ENCODE measurements at places on chromosomes 12 and 14.

DNA sequence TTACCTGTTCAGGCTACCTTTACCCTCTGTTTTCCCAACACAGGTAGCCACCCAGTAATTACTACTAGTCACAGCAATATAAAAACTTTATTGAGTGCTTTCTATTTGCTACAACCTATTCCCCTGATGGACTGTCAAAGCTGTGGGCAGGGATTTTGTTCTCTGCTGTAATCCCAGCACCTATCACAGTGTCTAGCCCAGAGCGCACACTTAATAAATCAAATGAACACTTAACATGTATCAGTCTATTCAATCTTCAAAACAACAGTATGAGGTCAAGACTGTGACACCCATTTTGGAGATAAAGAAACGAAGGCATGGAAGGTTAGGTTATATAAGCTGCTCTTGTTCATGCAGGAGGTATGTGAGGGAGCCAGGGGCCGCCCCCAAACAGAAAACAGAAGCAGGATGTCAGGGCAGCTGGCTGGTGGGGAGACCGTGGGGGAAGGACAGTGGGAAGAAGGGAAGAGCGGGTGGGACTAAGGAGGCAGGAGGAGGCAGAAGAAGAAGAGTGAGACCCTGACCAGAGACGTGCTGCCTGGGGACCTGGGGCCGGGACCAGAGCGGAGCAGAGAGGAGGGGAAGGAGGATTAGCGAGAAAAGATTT, 1.7 kb downstream of the TNFRSF1A start:
- DNase-seq: no peak

- DNase-seq: no peak
Observed at GRCh38 chr14:68561531-68562007, 231.3 kb downstream of the ZFP36L1 start.

GRCh38 chr12:123757561-123757960, 4.5 kb upstream of the DNAH10 start:
- no peak for DNase-seq

GRCh38 chr12:15044471-15044870, 71.6 kb downstream of the PDE6H start:
- DNase-seq: no peak

DNA sequence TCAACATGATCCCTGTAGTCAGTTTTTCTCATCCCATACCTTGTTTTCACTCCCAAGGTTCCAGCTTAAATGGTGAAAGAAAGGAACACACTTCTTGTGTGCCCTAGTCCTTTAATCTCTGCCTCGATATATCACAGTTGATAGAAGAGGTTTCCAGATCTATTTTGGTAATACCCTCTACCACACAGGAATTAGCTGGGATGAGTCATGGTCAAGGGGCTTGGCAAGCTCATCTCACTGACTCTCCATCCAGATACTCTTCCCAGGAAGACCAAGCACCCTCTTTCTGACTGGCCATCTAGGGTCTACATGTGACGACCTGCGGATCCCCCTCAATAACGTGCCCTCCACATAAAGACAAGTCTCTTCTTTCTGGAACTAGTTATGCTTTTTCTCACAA, 277.9 kb downstream of the ITPR2 start:
- DNase-seq: no peak

GRCh38 chr12:823028-823698, 70.8 kb downstream of the WNK1 start:
- no peak for DNase-seq

DNA sequence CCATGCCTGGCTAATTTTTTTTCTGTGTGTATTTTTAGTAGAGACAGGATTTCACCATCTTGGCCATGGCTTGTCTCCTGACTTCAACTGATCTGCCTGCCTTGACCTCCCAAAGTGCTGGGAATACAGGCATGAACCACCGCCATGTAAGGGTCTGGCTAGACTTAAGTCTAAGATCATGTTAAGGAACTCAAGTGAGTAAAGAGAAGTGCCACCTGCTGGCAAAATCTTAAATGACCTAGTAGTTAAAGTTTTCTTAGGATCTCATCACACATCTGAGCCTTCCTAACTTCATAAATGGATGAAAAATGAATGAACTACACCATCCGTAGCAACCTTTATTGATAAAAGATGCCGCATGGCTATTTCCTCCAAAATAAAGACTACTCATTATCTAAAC, 1.7 kb upstream of the C12orf56 start:
- DNase-seq: no peak

DNA sequence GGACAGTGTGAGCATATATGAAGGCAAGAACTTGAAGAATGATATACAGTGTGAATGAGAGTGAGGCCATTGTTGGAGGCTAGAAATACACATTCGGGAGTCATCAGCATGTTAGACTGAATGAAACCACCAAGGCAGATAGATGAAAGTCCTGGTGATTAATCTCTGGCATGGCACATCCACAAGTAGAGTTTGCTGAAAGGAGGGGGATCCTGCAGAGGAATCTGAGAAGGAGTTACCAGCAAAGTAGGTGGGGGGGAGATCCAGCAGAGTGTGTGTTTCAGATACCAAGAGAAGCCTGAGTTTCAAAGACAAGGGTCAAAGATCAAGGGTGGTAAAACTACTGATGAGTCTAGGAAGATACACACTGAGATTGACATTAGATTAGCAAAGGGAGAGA, 426.7 kb upstream of the DCN start:
- no peak for DNase-seq

GRCh38 chr12:24948420-24948756, 513 bp downstream of the BCAT1 start:
- DNase-seq: peak; percentile 23

GRCh38 chr12:57244312-57244696, 6.7 kb downstream of the STAC3 start:
- no peak for DNase-seq

DNA sequence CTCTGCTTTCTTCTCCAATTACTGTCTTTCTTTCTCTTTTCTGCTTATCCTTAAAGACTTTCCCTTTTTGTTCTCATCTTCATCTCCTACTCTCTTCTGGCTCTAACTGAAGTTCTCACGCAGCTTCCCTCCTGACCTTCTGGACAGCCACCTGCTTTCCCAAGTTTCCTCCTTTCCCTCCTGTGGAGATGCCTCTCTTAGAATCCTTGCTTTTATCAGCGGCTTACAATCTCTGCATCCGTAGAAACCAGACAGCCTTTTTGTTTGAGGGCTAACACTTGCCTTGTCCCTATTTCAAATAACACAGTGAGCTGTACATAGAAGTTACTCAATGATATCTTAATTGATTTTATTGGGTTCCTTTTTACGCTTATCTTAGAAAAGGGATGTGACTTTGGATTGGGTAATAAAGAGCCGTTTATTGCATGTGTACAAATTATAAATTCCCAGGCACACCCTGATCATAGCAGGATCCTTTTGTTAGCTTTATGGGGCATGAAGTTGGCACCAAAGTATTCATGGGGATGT, 2.1 kb upstream of the LGALS3 start:
- no peak for DNase-seq

- DNase-seq: no peak
Observed at GRCh38 chr12:18799561-18799960, 61.6 kb downstream of the CAPZA3 start.

DNA sequence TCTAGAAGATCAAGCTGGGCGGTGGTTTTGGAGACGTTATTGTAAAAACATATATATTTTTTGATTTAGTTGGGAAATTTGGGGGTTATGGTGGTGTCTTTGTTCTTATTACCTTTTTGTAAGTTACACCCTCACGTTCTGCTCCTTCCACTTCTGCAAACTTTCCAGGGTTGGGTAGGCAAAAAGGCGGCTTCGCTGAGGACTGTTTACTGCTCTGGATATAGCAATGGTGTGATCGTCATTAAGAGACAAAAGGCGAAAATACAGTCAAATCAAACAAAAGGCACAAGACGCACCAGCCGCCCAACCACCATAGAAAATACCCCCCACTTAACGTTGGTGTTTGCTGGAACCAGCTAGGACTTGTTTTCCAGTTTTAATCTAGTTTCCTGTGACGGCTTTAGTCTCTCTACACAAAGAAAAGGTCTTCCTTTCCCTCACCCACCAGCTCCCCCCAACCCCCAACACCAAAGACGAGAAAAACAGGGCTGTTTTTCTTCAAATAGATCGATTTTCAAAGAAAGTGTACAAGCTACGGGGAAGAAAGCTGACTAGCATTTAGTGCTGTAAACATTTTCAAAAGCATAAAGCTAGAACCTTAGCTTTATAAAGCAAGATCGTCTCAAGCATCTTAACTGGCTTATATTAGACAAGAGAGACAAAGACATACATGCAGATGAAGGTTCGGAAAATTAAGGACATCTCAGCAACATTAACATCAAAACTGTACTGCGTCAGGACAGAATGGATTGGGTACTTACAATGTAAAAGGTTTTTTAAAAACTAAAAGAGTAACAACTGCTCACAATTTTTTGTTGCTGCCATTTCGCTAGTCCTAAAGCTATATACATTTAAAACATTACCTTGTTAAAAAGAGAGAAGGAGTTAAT, 2.0 kb upstream of the SETD1B start:
- DNase-seq: peak; percentile 33

- DNase-seq: no peak
Observed at GRCh38 chr12:41899577-41899976, 245.1 kb downstream of the GXYLT1 start.

DNA sequence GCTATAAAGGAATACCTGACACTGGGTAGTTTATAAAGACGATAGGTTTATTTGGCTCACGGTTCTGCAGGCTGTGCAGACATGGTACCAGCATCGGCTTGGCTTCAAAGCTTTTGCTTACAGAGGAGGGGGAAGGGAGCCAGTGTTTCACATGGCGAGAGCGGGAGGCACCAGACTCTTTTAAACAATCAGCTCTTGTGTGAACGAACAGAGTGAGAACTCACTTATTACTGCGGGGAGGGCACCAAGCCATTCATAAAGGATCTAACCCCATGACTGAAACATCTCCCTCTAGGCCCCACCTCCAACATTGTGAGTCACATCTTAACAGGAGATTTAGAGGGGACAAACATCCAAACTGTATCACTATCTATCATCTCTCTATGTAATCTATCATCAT, 227.4 kb downstream of the TMEM132D start:
- no peak for DNase-seq

DNA sequence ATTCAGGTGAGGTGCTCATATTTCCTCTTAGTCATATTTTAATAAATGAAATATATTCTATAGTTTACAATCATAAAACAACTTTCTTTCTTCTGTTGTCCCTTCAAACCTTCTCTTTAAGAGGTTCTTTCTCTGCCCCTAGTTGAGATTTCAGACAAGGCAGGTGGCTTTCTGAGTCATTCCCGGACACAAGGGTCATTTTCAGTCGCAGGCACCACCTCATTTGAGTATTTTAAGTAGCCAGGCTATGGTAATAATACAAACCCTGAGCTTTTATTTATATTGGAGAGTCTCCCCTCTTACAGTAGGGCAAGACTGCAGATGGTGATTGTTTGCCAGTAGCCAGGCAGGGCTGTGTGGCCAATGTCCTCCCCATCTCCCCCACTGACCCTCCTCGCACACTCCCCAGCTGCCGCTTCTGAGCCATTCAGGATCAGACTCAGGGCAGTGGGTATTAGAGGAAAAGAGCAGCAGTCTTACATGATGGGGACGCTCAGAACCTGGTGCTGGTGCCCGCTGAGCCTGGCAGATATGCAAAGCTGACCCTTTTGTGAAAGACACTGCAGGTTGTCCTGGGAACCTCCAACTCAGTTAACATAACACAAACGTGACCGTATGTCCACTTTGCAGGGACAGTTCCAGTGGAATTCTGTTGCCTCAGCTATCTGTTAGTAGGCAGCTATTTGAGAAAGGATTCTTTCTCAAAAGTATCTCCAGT, 101.1 kb upstream of the BCL2L14 start:
- no peak for DNase-seq

DNA sequence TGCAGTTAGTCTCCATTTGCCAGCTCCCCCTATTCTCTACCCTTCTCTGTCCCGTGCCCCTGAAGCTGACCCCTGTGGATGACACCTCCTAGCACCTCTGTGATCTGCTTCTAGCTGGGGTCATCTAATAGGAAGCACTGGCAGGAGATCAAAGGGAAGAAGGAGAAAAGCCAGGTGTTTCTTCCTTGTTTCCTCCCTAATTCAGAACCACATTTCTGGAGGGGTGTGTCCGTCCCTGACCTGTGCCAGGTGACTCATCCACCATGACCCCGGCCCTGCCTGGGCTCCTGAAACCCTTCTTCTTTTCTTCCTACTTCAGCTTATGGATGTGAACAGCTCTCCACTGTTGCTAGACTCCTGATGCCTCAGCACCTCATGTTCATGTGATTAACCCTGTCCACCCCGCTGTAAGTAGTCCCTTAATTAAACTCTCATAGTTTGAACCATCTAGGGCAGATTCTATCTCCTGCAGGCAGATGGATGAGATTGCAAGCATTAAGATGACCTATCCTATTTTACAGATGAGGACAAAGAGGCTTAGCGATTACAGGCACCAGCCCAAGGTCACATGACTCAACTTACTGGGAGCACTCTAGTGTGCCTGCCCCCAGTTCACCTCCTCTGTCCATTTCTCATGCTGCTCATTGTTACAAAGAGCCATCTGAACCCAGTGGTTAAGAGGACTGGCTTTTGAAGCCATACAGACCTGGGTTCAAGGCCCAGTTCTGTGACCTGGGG, 770.5 kb downstream of the MED13L start:
- DNase-seq: no peak

- no peak for DNase-seq
Observed at GRCh38 chr12:104371043-104371870, 67.7 kb downstream of the EID3 start.

GRCh38 chr14:74267588-74267987, 28.3 kb downstream of the VSX2 start:
- no peak for DNase-seq

GRCh38 chr12:66035288-66035966, 95.1 kb downstream of the LLPH start:
- DNase-seq: no peak

DNA sequence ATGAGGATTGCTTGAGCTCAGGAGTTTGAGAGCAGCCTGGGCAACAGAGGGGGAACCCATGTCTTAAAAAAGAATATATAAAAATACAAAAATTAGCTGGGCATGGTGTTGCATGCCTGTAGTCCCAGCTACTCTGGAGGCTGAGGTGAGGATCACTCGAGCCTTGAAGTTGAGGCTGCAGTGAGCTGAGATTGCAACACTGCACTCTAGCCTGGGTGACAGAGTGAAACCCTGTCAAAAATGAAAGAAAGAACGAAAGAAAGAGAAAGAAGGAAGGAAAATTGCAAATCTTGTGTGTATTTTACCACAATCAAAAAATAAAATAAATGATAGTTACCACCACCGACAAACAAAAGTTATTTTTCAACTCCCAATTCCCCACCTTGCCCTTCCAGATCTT, 45.3 kb downstream of the SPRING1 start:
- DNase-seq: no peak

GRCh38 chr12:109656743-109657142, 56.9 kb upstream of the FAM222A start:
- DNase-seq: no peak

- no peak for DNase-seq
Observed at GRCh38 chr14:91127401-91127801, 13.5 kb downstream of the DGLUCY start.

Data from stimulated activated CD4-positive, alpha-beta T cell treated with anti-CD3 and anti-CD28 coated beads, Interleukin-1b, Interleukin-23, amount 100 ng/mL, for 48 hours (primary cell).